Cerebellar cortex (tissue), 1 donor: ENCODE measurements at places on chromosomes 13 and 19.

DNA sequence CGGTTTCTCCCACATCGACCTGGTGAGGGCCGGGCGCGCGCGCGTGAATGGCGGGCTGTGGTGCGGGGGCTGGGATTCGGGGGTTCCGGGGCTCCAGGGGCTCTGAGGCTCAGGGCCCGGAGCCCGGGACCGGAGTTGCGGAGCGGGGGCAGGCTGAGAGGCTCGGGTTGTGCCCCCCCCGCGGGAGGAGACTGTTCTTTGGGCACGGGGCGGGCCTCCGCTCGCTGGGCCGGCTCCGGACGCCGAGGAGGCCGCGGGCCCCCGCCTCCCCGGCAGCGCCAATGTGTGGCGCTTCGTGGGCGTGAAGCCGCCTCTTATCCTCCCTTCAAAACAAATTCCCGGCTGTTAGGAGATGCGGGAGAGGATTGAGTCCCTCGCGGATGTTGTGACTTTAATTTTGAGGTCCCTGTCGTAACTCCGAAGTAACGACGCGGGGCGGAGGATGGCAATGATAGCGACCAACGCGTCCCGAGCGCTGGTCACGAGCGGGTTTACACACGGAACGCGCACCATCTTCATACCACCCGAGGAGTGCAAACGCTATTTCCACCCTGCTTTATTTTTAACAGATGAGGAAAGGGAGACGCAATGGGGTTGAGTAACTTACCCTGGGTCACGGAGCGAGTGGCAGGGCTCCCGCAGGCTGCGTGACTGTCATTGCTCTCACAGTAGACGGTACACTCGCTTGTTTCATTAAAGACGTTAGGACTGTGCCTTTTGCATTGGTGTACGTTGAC is 536 bp downstream of the UBA2 start:
- DNase-seq = peak; percentile 24

DNA sequence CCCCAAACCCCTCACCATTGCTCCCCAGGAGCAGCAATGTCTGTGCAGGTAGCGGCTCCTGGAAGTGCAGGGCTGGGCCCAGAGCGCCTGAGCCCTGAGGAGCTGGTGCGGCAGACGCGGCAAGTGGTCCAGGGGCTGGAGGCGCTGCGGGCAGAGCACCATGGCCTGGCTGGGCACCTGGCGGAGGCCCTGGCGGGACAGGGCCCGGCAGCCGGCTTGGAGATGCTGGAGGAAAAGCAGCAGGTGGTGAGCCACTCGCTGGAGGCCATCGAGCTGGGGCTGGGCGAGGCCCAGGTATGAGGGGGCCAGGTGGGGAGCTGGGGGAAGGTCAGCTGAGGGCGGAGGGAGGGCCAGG is 4.9 kb downstream of the KLC3 start:
- DNase-seq = no peak

GRCh38 chr19:8441725-8442544 is 2.8 kb upstream of the HNRNPM start:
- DNase-seq = no peak

- peak; percentile 65 for DNase-seq
Measured at GRCh38 chr19:47109541-47110375, 3.8 kb downstream of the ZC3H4 start.
